ENCODE measurements at places on chromosomes 2 and 18.

- DNase-seq = no peak
These were observed 5.6 kb downstream of the REL start for GRCh38 chr2:60886991-60887390.

GRCh38 chr2:102346381-102347130 is 9.0 kb upstream of the IL18R1 start:
- DNase-seq = no peak

GRCh38 chr2:113228991-113229716 is 49.6 kb downstream of the PAX8 start:
- no peak for DNase-seq

DNA sequence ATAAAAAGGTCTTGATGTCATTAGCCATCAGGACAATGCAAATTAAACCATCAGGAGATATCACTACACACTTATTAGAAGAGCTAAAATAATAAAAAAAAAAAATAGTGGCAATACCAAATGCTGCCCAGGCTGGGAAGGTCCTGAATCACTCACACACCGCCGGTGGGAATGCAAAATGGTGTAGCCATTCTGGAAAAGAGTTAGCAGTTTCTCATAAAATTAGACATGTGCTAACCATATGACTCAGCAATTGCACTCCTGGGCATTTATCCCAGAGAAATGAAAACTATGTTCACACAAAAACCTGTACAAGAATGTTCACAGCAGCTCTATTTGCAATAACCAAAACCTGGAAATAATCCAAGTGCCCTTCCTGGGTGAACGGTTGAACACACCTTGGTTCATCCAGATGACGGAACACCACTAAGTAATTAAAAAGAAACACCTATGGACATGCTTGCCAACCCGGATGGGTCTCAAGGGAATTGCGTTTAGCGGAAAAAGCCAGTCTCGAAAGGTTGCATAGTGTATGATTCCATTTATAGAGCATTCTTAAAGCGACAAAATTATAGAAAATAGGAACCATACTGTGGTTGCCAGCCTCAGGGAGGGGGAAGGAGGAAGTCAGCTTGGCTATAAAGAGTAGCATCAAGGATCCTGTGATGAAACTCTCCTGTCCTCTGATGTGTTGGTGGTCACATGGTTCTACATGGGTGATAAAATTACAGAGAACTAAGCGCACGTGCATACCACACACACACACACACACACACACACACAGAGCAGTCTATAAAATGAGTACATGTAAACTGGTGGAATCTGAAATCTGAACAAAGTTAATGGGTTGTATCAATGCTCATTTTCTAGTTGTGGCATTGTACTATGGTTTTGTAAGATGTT is 4.6 kb downstream of the MBP start:
- peak; percentile 51 for DNase-seq

DNA sequence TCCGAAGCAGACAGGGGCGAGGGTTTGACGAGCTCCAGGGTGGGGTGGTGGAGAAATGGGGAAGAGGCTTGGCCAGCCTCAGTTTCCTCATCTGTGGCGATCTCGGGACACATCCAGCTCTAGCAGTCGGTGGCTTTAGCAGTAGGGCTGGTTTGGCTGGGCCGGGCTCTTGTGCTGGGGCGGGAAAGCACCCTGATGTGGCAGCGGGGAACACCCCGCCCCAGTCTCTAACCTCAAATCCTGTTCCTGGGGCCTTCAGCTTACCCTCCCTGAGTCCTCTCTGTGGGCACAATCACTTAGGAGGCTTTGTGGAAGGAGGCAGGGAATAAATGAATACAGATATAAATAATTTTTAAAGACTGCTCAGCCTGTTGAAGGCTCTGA is 26.5 kb upstream of the MCFD2 start:
- DNase-seq = peak; percentile 85

GRCh38 chr2:240391111-240392051 is 44.1 kb upstream of the GPC1 start:
- peak; percentile 1 for DNase-seq

GRCh38 chr2:174026122-174026845 is 61.1 kb upstream of the SP3 start:
- no peak for DNase-seq

- no peak for DNase-seq
These were observed 77.1 kb upstream of the LRRTM1 start for GRCh38 chr2:80381666-80382065.
